AG10803 (cell line): ENCODE measurements at places on chromosomes 3 and 15.
A peak's percentile ranks its signal among the peaks of the same experiment; 100 is the strongest.

DNA sequence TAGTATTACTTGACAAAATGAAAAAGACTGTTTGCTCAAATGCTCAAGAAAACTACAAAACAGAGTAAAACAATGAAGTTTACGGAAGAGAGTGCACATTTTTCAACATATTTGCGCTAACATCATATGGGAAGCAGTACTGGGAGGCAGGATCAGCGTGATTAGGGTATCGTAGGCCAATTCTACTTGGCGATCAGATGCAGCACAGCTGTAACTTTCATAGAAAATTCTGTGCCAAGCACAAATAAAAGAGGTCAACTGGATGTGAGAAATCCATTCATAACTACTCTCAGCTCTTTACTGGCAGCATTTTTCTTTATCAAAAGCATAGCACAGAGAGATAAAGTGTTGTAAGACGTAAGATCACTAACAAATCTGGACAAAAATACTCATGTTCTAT, 1196.3 kb upstream of the GBE1 start:
- no peak for DNase-seq

GRCh38 chr3:89216016-89216739, 108.8 kb downstream of the EPHA3 start:
- peak; percentile 3 for DNase-seq

DNA sequence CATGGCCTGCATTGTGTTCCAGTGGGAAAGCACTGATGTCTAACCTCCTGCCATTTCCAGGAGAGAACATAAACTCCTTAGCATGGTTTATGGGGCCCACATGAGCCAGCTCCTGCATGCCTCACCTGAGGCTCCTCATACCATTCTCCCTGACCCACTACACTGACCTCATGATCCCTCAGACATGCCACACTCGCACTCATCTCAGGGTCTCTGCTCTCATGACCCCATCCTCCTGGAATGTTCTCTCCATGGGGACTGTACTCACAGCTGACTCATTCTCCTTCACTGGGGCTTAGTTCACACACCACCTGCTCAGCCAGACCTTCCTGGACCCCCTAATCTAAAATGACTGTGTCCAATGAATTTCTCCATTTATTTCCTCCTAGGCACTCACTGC, 4.0 kb upstream of the LMCD1 start:
- DNase-seq: no peak

DNA sequence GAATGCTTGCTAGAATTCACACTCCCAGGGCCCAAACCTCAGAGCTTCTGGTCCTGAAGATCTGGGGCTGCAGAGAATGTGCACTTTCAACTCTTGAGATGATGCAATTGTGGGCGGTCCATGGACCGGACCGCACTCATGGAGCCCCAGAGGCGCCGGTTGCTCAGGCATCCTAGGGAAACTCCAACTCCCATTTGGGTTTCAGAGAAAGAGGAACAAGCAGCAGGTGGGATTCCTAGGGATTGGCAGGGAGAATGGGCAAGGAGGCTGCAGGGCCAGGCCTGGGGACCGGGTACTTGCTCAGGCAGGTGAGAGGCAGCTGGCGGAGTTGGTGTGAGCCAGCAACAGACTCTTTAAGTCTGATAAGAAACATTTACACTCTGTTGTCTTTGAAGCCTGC, 3.5 kb downstream of the NOX5 start:
- DNase-seq: no peak

- no peak for DNase-seq
Observed at GRCh38 chr3:47000198-47000815, 20.8 kb downstream of the NBEAL2 start.

GRCh38 chr3:69647081-69647480, 92.2 kb upstream of the MITF start:
- no peak for DNase-seq

- no peak for DNase-seq
Observed at GRCh38 chr3:49715611-49716121, 3.8 kb downstream of the AMIGO3 start.

DNA sequence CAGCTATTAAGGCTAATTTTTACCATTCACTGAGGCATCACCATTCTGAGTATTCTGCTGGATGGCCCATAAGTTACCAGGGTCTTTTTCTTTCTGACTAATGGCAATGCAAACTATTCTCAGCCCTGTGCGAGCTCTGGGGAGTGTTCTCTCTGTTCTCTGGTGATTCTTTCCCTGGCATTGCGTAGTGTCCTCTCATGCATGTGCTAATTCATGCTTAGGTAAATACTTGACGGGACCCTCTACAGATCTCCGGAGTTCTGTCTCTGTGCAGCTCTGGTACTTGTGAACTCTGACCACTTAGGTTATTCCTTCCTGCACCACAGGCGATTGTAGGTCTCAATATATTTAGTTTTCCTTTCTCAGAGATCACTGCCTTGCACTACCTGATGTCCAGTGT, 34.8 kb downstream of the UBE2E1 start:
- no peak for DNase-seq

- peak; percentile 2 for DNase-seq
Observed at GRCh38 chr3:34793057-34793456, 846.3 kb upstream of the ARPP21 start.

DNA sequence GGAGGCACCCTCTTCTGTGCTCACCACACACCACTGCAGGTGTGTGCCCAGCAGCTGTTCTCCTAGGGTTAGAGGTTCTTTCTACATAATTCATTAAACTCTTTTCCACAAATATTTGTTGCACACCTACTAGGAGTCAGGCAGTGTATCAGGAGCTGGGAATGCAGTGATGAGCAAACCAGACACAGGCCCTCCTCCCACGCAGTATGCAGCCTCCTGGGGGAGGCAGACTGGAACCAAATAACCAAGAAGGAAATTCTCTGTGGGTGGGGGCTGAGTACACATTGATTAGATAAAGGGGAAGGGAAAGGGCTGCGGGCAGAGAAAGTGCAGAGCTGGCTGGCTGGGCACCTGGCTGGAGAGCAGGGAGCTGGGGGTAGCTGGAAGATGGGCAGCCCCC, 18.5 kb upstream of the C3orf22 start:
- DNase-seq: no peak

- DNase-seq: no peak
Observed at GRCh38 chr3:141478139-141478538, 8.7 kb upstream of the RASA2 start.

- DNase-seq: no peak
Observed at GRCh38 chr15:45744236-45744589, 109.4 kb downstream of the SQOR start.

DNA sequence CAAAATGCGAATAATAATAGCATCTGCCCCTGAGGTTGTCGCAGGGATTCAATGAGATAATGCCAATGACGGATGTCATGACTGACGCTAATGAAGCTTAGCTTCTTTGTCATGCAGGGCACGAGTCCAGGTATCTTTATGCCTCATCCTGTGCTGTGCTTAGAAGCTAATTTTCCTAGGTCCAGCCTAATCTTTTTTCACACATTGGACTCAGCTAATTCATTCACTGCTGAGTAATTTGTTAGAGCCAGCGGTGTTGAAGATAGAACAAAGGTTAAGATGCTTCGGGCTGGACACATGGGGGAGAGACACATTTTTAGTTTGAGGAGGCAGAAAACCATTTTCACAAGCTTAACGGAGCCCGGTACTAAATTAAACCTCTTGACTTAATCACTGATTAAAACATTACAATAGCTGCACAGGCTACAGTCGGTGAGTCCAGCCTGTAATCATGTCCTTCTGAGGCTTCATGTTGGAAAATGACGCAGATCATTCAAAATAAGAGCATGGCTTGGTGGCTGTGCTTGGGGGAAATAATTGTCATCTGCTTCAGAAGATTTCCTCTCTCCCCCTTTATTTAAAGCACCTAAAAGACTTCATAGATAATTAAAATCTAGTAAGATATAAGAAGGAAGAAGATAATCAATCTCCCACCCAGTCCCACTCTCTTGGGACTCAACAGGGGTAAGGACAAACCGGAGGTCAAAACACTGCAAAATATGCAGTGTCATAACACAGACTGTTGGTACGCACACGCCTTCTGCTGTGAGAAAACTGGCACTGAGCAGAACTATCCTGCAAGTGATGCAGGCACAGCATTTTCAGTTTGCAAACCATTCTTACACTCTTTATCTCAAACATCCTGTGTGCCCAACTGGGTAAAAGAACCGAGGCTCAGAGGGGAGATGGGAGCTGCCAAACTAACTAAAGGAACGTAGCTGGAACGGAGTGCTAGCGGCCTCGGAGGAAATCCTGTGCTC, 3.3 kb upstream of the CCDC174 start:
- no peak for DNase-seq
